Non-pigmented ciliary epithelial cell (primary cell): ENCODE measurements at places on chromosomes 13 and 19.

DNA sequence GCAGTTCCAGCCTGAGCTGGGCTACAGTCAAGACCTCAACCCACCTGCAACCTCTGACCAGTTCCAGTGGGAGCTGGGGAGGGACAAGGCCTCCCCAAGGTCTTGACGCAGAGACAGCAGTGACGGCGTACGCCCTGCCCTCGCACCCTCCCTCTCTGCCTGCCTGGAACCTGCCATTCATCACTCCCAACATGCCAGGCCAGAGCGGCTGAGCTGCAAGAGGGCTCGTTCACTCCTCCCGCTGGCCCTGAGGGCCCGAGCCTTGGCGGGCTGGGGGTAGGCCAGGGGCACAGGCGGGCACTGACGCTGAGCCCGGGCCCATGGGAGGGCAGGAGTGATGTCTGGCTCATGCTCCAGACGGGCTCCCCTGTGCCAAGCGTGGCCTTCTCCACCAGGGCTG lies 8.2 kb downstream of the NDUFA11 start:
- no peak for DNase-seq

- DNase-seq: no peak
Measured at GRCh38 chr13:109126891-109127641, 497.7 kb downstream of the MYO16 start.

- DNase-seq: peak; percentile 52
Measured at GRCh38 chr13:114319441-114319913, 5.2 kb downstream of the CHAMP1 start.

DNA sequence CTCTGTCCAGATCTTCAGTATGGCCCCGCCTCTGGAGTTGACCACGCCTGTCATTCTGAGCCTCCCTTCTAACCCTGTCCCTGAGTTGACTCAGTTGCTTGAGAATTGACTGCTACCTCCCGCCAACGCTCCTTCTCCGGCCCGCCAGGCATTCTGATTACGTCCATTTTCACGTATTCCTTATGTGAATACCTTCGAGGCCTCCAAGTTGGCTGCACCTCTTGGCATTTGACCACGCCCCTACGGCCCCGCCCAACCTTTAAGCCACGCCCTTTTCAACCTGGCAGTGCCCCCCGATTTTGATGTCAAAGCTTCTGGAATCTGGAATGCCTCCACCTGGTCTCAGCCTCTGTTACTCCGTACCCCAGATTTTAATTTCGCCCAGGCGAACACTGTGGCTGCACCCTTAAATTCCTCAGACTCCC lies 1.7 kb upstream of the EML2 start:
- DNase-seq: no peak

- no peak for DNase-seq
Measured at GRCh38 chr19:45960595-45961235, 12.9 kb downstream of the NOVA2 start.

- no peak for DNase-seq
Measured at GRCh38 chr19:43311706-43312105, 41.8 kb upstream of the CD177 start.

- DNase-seq: no peak
Measured at GRCh38 chr19:1789261-1790041, 22.6 kb downstream of the ATP8B3 start.

GRCh38 chr19:33473653-33474305 lies 47.8 kb downstream of the PEPD start:
- DNase-seq: peak; percentile 51

- DNase-seq: no peak
Measured at GRCh38 chr13:95970878-95971277, 82.3 kb downstream of the UGGT2 start.

DNA sequence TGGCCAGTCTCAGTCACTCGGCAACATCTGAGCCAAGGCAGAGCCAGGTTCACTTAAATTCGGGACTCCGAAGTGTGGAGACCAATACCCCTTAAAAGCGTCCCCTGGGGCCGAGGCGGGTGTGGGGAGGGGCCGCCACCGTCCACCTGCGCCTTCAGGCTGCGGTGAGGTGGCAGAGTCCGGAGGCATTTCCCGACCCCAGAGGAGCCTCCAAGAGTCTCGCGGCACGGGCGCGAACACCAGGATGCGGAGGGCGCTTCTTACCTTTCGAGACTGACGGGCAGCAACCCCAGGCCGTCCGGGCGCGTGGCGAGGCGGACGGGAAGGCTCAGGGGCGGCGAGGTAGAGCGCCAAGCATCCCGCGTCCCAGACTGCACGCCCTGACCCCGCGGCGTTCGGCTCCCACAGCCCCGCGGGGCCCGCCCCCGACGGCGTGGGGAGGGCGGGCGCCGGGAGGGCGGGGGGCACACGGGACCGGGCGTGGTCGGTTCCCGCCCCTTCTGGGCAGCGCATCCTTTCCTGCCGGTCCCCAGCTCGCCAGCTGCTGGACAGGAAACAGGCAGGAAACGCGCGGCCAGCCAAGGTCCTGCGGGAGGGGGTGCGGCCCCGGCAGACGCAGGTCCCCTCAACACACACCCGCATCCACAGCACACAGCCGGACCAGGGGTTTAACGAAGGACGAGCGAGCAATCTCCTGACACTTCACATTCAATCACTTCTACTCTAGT lies at the start of gene THSD1:
Gene THSD1, minus strand, starts transcription at position 406 of the 728 bp plus-strand sequence. CDS start 3,572 bp downstream, outside the sequence.
- DNase-seq: no peak

DNA sequence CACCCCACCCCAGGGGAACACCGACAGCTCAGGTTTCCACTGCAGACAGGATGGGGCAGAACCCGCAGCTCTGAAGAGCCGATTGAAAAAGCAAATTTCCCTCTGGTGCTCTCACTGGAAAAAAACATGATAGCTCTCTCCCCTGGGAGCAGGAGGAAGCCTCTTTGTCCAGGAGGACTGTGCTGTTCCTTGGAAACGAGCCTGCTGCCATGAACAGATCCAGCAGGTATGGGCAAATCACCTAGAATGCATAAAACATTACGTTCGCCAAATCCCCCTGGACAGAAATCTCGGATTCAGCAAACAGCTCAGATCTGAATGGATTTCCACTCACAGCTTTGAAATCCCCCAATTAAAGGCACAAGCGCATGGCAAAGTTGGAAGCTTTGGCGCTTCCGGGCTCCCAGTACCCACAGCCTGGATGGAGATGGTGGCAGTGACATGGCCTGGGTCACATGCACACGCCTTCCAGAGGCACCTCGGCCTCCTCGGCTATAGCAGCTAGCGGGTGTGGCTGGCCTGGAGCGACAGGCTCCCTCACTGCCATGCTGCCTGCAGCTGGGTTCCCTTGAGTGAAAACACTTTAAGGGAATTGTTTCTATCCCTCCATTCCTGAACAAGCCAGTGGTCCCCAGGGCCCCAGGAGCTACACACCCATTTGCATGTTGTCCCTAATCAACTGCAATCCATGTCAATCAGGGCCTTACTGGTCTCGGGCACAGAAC lies 59.1 kb downstream of the CEBPG start:
- no peak for DNase-seq

DNA sequence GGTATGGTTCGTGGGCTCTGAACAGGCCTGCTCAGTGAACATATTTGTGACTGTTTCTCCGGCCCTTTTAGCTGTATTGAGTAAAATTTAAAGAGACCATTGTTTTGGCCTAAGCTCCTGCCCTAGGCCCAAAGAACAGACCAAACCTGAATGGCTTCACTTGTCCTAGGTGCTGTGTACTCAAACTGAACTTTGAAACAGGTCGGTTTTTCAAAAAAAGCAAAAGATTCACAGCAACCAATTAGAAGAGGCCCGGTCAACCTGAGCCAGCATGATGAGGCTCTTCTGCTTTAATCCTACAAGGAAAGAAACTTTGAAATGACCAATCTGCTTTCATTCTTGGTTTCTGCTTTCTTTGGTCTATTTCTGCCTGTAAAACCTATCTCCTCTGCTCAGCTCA lies 50.6 kb downstream of the USPL1 start:
- no peak for DNase-seq

DNA sequence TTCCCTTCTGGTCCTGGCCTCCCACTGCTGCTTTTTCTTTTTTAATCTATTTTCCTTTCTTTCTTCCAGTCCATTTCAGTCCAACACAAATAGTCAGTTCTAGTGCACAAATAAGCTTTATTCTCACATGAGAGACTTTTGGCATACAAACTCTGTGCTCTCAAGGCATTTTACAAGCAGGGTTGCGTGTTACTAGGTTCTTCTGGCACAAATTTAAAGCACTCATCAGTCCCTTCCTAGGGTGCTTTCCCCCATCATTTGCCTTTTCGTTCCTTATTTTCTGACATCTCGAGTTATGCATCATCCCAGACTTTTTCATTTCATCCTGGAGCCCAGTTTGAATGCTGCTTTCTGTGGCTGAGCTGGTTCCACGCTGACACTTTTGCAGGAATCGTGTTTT lies 29.8 kb upstream of the IL17D start:
- no peak for DNase-seq

DNA sequence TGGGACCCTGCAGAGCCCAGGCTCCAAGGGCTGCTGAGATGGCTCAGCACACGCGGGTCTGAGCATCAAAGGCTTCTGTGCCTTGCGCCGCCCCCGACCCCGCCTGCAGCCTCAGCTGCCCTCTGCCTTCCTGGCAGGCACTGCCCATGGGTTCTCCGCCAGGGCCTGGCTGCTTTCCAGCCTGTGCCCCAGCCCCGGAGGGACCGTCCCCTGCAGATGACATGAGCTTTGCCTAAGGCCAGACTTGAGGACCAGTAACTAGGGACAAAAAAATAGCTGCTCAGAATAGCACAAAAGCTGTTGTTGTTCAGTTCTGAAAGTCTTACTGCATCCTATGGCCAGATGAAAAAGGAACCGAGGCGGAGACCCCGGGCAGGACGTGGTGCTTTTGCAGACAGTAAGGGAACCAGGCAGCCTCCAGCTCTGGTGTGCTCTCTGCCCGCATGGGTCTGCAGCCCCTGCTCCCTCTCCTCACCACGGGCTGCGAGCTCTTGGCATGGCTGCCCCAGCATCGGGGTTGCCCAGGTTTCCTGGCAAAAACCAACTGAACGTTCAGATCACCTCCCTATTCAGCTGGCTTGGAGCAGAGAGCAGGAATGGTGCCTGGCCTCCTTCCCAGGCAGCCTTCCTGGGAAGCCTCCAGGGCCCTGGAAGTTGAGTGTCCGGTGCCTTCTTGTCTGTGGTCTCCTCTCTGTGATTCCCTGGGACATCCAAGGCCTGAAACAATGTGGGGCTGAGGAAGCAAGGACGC lies 12.5 kb upstream of the CFAP97D2 start:
- DNase-seq: no peak

- DNase-seq: no peak
Measured at GRCh38 chr13:112893570-112894422, 75.2 kb upstream of the MCF2L start.

GRCh38 chr13:29978211-29978610 lies 127.8 kb upstream of the UBL3 start:
- no peak for DNase-seq

DNA sequence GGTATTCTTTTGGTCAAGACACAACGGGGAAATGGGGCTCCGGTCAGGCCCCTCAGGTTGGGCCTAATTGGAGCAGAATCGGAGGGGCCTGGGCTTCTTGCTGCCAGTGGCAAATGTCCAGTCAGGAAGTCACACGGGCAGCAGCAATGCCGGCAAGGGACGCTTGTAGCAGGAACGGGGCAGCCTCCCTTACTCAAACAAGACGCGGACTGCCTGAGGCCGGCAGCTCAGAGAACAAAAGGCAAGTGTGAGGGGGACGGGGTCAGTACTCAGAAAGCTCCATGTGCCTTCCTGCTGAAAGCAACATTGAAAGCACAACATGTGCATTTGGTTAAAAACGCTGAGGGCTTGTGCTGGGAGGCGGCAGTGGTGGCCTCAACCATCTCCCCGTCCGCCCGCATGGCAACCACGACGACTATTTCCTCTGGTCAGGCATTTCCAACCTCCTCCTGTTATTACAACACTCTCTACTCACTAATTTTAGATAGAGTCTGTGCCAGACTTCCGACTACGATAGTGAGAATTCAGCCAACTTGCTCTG lies 20.5 kb upstream of the RASA3 start:
- no peak for DNase-seq

DNA sequence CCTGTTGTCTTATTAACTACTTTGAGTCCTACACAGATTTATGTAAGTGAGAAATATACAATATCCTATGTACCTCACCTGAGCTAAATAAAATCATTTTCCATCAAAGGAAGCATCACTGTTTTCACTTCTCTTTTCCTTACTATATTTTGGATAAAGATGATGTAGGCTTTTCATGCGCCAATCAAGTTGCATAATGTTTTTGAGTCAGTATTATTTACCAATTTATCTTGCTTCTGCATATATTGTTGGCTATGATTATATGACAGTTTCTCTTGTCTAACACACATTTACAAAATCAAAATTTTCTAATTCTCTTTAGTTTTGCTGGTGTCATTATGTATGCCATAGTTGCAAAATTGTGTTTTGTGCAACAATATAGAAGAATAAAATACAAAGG lies 67.9 kb upstream of the FRY start:
- no peak for DNase-seq
